ENCODE measurements at places on chromosomes 2 and 18.

GRCh38 chr2:183172220-183172887 is 48.1 kb downstream of the NUP35 start:
- no peak for DNase-seq

GRCh38 chr2:25165992-25166875 is 2.1 kb downstream of the POMC start:
- peak; percentile 78 for DNase-seq

GRCh38 chr2:218883491-218884490 is 3.1 kb downstream of the WNT10A start:
- DNase-seq: no peak

DNA sequence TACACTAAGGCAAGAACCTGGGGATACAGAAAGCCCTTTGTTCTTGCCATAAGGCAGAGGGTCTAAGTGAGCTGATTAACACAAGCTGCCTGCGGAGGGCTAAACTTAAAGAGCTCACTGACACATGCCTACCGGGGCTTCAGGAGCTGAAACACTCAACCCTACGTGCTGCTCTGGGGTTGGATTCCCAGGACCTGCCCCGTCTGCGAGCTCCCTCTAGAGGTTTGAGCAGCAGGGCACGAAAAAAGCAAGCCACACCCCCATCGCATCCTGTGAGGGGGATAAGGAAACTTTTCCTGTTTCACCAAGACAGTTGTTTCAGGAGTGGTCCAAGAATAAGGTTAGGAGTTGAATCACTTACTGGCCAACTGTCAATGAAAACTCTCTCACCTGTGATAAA is 562.1 kb downstream of the TMX3 start:
- no peak for DNase-seq

- no peak for DNase-seq
Measured at GRCh38 chr2:149119368-149119767, 80.9 kb downstream of the LYPD6B start.

GRCh38 chr2:46410273-46411244 is 68.8 kb upstream of the TMEM247 start:
- DNase-seq: no peak

DNA sequence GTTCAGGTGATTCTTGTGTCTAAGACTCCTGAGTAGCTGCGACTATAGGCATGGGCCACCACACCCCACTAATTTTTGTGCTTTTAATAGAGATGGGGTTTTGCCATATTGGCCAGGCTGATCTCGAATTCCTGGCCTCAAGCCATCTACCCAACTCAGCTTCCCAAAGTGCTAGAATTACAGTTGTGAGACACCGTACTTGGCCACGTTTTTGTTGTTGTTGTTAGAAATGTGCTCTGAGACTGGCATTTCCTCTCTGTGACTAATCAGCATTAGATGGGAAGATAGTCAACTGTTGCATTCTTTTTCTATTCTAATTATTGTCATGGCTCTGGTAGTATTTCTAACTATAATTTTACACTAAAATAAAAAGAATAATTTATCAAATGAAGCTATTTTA is 191.7 kb downstream of the CAMKMT start:
- no peak for DNase-seq

DNA sequence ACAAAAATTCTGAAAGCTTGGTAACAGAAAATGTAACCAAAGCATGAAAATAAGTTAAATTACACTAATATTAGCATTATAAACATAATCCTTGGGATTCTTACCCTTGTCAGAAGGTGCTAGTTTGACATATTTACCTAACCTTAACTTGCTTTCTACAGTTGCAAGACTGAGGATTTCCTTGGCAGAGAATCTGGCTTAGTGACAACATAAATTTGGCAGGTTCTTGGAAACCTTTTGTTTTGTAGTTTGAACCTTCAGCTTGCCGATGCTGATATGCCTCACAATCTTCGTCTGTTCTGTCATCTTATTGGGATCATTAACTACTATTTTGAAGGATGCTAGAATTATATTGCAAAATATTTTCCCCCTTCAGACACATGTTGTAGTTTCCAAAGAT is 3.4 kb downstream of the XIRP2 start:
- no peak for DNase-seq

- no peak for DNase-seq
Measured at GRCh38 chr2:45223531-45223930, 214.3 kb upstream of the SIX2 start.

- no peak for DNase-seq
Measured at GRCh38 chr2:165453561-165454094, 15.9 kb upstream of the CSRNP3 start.

DNA sequence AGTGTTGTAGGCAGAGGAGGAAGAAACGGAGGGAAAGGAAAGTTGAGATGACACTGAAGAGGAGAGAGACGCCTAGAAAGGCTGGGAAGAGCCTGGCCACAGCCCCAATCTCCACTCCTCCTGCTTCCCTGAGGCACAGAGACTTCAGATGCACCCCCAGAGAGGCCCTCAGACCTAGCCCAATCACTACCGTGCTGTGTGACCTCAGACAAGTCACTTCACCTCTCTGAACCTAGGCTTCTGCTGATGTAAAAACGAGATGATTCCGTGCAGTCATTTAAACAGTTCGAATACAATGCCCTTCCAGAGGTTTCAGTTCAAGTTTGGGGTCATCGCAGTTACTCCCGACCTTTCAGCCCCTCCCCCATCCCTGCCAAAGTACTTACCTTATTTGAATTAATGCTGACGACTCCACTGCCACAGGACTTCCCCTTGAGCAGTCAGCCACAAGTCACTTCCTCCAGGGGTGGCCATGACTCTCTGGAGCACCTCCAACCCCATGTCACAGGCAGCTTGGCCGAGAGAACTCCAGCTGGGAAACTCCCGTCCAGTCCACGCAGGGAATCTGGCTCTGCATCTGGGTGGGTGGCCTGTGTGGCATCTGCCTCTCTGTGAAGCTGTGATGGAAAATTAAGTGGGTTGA is 105.2 kb upstream of the ID2 start:
- DNase-seq: no peak

GRCh38 chr18:54094474-54094873 is 130.0 kb downstream of the MBD2 start:
- DNase-seq: no peak

DNA sequence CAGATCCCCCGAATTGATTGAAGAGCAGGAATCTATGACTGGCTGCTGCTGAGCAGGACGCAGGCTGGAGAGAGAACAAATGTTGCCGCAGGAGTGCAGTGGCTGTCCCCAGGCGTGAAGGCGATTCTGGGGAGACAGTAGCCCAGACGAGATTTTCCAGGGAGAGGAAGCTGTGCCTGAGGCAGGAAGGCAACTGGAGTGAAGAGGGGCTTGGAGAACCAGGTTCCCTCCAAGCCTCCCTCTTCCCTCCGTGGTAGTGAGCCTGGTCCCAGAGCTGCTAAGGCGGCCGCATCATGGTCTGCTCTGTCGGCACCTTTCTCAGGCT is 1.3 kb upstream of the NPPC start:
- no peak for DNase-seq

DNA sequence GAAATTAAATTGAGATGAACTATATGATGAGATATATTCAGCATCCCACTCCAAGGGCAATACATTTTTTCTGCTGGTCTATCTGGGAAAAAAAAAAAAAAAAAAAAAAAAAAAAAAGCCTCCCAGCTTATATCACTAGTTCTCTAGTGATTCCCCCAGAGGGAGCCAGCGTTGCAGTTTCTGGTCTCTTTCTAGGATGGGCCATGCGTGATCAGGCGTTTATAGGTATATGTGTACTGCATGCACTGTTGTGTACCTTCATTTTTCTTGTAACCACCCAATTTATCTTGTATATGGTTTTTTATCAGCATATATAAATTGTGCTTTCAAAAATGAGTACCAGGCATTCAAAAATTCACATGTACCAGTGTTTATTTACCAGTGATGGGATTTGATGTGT is 35.1 kb downstream of the DCDC2C start:
- peak; percentile 25 for DNase-seq

GRCh38 chr2:4416431-4416830 is 713.1 kb downstream of the DCDC2C start:
- no peak for DNase-seq

DNA sequence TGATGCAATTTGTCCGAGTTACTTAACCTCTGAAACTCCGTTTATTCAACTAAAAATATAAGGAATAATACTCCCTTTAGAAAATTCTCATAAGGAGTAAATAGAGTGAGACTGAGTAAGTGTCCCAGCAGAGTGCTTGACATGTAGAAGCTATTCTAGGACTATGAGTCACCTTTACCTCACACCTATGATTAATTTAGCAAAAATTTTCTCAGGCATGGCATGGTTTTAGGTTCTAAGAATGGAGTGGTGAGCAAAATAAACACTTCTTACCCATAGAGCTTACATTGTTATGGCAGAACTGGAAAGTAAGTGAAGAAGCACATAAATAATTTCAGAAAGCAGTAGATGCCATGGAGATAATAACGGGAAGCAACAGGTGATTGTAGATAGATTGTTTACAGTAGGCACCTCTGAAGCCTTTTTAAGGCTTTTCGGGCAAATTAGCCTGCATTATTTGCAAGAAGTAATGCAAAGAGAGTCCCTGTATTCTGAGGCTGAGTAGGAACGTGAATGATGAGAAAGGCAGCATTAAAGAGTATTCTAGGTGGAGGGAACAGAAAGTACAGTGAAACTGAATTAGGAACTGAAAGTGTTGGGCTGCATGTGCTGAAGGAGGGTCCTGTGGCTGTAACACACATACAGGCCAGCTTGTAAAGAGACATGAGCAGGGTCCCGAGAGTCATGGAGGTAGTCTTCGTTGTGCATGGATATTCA is 209.2 kb downstream of the ZNF407 start:
- peak; percentile 72 for DNase-seq

DNA sequence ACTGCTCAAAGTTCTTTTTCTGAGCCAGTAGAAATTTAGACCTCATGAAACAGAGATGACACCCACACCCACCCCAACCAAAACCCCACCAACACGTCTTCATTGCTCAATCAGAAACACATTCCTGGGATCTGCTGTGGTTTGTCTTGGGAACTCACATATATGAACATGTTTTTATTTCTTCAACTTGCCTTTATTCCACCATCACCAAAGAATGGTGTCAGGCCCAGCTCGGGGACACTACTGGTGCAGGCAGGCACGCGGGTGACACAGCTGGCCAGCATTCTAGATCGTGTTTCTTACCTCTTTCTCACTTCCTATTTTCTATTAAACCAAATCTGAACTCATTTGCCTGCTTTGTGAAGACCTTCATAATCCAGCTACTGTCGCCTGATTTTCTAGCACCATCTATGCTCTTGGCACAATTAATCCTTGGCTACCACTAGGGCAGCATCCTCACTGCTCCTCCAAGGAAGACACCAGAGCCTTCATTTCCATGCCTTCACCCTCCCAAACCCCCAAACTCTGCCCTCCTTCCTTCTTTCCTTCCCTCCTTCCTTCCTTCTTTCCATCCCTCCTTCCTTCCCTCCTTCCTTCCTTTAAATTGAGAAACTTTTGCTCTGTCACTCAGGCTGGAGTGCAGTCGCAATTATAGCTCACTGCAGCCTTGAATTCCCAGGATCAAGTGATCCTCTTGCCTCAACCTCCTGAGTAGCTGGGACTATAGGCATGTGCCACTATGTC is 157.1 kb downstream of the BCL2 start:
- DNase-seq: no peak

- no peak for DNase-seq
Measured at GRCh38 chr2:134325696-134326095, 71.8 kb downstream of the MGAT5 start.

DNA sequence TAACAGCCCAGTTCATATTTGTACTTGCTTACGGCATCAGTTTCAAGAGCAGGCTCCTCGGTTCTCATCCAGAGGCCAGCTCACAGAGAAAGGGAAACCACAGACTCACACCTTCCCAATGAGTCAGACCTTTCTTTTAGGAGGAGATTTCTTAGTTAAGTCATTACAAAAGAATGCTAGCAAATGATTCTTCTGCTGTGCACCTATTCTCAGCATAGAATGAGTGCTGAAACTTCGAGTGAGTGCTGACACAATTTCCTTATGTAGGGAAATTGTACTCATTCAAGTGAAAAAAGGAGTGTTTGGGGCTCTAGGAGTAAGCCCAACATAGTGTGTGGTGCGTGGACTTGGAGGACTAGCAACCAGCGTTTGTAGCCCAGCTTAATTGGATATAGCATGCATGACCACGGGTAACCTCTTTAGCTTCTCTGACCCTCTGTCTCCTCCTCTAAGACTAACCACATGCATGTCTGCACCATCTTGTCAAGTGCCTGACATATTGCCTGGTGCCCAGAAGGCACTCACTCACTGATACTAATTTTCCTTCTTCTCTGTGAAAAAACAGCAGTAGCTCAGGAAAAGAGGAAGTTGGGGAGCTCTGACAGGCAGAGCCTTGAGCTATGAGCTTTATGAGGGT is 87.0 kb downstream of the ALPK2 start:
- no peak for DNase-seq

DNA sequence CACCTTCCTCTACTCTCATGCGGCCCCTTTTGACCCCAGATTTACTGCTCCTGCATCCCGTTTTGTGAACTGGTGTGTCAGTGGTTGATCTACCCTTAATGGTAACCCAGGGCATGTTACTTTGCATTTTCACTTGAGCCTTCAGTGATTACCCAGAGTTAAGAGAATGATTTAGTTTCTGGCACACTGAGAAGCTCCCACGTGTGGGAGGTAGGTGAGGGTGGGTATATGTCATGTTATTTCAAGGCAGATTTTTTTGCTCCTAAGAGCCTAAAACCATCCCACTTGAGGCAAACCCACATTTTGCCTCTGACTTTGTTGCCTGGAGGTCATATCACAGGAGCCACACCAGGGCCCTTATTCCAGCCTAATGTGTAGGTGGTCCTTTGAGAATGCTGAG is 186.7 kb downstream of the CTIF start:
- DNase-seq: no peak

DNA sequence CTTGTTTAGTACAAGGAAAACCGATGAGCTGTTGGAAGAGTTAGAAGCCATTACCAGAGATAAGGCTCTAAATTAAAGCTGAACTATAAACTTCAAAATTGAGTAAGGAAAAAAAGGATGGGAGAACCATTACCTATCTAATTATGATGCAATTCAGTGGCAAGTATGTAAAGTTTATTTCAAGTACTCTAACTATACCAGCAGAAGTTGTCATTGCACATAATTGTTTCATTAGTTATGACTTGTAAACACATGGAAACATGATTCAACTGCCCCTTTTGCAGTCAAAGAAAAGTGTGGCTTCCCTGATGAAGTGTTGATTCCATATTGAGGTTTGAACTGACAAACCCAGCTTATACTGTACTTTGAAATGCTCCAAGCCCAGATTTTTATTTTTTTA is 324.1 kb upstream of the KCNJ3 start:
- no peak for DNase-seq

- peak; percentile 82 for DNase-seq
Measured at GRCh38 chr18:60292186-60292585, 80.4 kb downstream of the MC4R start.

GRCh38 chr2:172375251-172375650 is 52.1 kb upstream of the ITGA6 start:
- DNase-seq: no peak

- peak; percentile 66 for DNase-seq
Measured at GRCh38 chr2:142131010-142131669, at the start of gene LRP1B. LRP1B (minus strand) TSS chr2:142131016; CDS start chr2:142130729, 287 bp downstream.

GRCh38 chr2:201205515-201205849 is 22.5 kb downstream of the CASP10 start:
- DNase-seq: no peak

Data from NCI-H345 (cell line).